ENCODE measurements at places on chromosomes 4 and X. TPM values are rescaled to one million over a fixed set of nuclear protein-coding genes. Genes with fewer than 3 reads are reported as not detected.

DNA sequence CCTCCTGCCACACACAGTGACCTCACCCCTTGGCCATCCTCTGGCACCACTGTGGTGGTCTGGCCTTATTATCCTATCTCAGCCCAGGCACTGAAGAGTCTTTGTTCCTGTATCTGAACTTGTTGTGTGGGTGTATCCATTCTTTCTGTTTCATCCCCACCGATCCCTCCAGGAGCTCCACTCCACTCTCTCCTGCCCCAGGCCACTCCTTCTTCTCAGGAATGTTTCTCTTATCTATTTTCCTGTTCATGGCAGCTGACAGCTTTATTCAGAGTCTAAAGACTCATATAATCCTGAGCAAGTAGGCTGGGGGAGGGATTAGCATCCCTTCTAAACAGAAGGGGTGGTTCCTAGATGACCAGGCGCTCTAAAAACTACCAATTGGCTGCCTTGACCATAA, 150.0 kb downstream of the ANAPC10 start:
- DNase-seq: no peak

DNA sequence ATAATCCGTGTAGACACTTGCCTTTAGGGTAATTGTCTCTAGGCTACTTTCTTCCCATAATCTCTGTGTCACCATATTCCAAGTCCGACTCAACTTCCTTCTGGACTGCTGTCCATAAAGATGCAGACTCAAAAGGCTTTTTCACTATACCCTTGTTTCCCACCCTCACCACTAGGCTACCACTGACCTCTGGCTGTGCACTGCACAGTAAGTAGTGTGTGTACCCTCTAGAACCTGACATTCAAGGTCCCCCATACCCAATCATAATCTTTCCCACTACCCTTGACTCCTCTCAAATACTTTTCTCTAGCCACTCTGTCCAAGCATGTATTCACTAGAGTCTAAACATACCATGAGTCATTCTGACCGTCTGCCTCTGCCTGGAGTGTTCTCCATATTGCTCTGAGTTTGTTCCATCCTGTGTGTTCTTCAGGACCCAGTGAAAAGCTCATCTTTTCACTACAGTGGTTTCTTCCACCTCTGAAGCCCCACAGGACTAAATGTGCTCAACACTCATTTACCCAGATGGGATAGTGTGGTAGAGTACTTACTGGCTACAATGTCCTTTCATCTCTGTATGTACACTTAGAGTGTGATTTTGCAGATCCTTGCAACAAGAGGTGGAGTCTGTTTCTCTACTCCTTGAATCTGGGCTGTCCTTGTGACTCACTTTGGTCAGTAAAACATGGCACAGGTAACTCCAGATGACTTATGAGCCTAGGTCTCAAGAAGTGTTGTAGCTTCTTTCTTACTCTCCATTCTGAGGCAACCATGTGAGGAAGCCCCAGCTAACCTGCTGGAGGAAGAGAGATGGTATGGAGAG, 17.4 kb downstream of the JADE3 start:
- no peak for DNase-seq

GRCh38 chr4:150256841-150257730, 178.8 kb downstream of the DCLK2 start:
- DNase-seq: no peak

GRCh38 chr4:145541346-145541745, 59.7 kb downstream of the SMAD1 start:
- no peak for DNase-seq

- DNase-seq: no peak
These were observed 101.9 kb downstream of the QRFPR start for GRCh38 chr4:121278811-121279368.

- DNase-seq: no peak
These were observed 48.8 kb downstream of the AFAP1 start for GRCh38 chr4:7890635-7891393.

DNA sequence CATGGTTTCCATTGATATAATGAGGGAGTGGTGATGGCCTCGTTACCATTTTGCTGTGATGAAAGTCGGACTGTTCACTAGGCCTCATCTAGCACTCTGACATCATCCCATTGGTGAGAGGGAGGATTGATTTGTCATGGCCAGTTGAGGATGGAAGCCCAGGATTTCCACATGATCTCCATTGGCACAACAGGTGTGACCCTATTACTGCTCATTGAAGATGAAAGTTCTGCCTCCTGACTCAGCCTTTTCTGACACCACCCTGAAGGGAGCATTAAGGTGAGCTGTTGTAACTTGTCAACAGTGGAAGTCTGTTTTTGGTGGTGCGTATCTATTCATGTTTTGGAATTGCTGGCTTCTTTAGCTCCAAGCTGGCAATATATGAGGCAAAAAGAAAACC, 144.2 kb downstream of the PABPC4L start:
- DNase-seq: no peak

GRCh38 chr4:149121023-149121404, 678.8 kb upstream of the NR3C2 start:
- DNase-seq: no peak

DNA sequence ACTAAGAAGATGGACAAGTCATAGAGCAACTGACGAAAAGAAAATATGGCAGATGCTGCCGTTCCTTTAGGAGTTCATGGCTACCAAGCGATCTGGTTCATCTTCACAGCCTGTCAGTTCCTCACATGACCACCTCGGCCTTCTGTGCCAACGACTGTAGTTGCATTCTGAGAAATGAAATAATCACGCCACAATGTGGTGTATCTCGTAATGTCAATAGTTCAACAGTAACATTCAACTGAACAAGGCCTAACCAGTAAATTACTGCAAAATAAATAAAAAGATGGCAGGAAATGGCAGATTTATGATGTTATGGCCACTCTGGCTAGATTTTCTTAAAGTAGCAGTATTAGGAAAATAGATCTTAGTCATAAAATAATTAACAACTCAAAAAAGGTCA, 4.4 kb downstream of the GPRIN3 start:
- no peak for DNase-seq

GRCh38 chr4:169557061-169557636, 55.2 kb downstream of the NEK1 start:
- no peak for DNase-seq

DNA sequence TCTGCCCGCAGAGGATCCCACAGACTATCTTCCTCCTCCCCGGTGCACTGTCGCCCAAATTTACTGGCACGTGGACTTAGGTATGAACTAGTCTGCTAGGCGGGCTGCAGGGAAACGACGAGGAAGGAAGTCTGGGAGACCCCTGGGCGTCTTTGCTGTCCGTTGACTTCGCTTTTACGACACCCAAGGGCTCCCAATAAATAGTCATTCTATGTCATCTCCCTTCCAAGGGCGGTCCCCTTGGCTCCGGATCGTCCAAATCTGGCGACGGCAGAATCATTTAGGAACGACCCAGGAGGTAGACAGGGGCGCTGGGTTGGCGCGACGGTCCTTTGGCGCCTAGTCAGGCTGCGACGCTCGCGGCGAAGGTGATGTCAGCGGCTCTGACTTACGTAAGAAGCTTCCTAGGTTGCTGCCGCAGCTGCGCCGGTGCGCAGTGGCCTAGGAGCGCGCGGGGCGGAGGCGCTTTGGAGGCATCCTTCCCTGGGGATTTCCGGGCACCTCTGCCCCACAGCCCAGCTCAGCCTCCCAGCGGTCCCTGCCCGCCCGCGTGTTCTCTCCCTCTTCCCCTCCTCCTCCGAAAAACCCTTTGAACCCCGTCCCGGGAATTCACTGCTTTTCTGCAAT, 2.2 kb downstream of the NHS start:
- no peak for DNase-seq

DNA sequence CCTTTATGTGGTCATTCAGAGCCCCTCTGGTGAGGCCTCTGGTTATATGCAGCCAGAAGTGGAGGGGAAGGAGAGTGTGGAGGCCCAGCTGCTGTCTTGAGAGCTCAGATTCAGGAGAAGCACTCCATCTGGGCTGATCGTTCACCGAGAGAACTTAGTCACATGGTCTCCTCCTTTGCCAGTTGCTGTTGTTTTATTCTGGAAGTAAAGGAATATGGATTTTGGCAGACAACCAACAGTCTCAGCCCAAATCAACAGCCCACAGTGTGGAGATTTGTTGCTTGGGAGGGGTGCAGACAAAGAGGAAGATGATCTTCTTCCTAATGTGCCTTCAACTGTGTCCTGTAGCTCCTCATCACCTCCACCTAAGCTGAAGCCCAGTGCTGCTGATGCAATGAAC, 355.4 kb downstream of the ANK2 start:
- no peak for DNase-seq

DNA sequence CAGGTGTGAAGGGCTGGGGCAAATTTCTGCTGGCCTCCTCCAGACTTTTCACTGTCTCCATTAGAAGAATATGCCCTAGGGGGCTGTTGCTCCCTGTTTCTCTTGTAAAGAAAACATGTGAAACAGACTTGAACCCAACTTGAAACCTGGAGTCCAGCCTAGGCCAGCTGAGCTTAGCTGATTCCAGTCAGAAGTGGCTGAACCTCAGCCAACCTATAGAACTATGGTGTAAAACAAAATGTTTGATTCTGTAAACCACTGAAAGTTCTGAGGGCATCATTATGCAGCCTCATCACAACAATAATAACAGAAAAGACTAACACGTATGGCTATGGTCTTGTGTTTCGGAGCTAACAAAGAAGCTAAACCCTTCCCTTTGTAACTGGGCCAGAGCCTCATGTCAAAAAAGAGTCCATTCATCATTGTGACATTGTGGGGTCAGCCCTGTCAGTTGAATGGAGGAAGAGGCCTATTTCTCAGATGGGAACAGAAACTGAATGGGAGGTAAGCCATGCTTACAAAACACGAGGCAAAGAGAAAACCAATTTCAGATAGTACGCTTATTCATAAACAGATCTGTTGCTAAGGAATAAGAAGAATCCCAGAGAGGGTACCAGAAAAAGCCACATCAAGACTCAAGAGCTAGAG, 34.1 kb downstream of the SETD7 start:
- no peak for DNase-seq

DNA sequence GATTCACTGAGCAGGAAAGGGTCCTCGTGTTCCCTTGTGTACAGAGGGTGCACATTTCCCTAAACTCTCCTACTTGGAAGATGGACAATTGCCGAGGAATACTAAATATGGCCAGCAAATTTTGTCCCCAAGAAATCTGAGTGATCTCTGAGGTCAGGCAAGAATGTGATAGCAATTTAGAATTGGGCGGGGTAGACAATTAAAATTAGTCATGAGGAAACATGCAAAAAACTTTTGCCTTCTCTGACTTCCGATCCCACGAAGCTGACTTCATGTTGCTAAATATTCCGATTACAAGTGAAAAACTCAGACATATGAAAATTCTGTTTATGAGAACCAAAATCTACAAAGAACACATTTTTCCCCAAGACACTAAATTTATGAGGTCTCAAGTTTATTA, 453.9 kb upstream of the ZFP42 start:
- no peak for DNase-seq

DNA sequence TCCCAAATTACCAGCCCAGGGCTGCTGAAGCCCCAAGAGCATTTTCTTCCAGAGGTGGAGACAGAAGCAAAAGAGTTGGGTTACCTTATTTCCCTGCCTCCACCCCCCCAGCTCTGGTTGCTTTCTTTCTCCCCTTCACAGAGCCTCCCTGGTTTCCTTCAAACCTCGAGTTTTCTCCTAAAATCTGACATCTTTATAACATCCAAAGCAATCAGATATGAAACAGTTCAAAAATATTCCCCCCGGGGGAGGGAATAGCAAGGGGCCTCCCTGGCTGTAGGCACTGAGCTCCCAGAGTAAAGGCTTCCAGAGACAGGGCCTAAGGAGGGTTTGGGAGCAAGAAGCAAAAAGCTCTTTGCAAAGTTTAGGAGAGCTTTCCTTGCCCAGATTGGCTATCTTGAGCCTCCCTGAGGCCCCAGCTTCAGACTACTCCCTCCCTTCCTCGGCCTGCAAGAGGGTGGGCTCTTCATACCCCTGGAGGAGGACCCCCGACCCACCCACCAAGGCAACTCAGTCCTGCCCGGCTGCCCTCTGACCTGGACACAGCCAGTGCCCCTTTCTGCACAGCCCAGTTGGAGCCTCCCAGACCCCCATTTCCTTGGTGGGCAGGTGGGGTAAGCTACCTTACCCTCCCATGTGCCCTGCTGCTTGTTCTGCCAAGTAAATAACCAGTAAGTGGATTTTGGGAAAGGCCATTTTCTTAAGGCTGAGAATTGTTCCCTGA, 7.6 kb downstream of the MAMLD1 start:
- no peak for DNase-seq

GRCh38 chrX:124211312-124211942, 121.0 kb upstream of the TEX13D start:
- no peak for DNase-seq

DNA sequence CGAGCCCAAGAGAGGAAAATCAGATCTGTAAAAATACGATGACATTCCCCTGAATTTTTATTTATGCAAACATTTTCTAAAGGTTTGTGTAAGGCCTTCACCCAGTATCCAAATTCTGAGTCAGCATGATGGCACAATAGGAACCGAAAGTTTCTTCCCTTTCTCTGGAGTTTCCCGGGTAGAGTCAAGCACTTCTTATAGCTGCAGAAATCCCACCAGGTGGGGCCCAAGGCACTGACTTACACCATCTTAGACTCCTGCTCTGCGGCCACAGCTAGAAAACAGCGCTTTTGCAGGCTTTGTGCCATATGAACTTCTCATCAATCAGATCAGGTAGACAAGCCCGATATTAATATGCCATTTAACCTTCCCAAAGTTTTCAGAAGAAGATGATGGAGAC, 13.4 kb downstream of the LEF1 start:
- no peak for DNase-seq

- DNase-seq: no peak
These were observed 988.3 kb downstream of the PCDH19 start for GRCh38 chrX:99421796-99422195.

- no peak for DNase-seq
These were observed 99.5 kb downstream of the CCSER1 start for GRCh38 chr4:90226734-90227133.

- DNase-seq: no peak
These were observed 43.8 kb downstream of the PDS5A start for GRCh38 chr4:39933671-39934590.

- no peak for DNase-seq
These were observed 142.8 kb downstream of the PJA1 start for GRCh38 chrX:69022430-69022829.

GRCh38 chr4:180356766-180357165, 1886.4 kb upstream of the TENM3 start:
- no peak for DNase-seq

Gene HSD17B13
- polyA plus RNA-seq: 0.29 TPM

Gene TCEAL6
- 0.12 TPM for polyA plus RNA-seq

Gene HSPA4L
- polyA plus RNA-seq: 7.9 TPM

Gene PRAF2
- polyA plus RNA-seq: 37.7 TPM

Gene ADGRG4
- 0.04 TPM for polyA plus RNA-seq
